ENCODE measurements at places on chromosomes 3 and 15.

DNA sequence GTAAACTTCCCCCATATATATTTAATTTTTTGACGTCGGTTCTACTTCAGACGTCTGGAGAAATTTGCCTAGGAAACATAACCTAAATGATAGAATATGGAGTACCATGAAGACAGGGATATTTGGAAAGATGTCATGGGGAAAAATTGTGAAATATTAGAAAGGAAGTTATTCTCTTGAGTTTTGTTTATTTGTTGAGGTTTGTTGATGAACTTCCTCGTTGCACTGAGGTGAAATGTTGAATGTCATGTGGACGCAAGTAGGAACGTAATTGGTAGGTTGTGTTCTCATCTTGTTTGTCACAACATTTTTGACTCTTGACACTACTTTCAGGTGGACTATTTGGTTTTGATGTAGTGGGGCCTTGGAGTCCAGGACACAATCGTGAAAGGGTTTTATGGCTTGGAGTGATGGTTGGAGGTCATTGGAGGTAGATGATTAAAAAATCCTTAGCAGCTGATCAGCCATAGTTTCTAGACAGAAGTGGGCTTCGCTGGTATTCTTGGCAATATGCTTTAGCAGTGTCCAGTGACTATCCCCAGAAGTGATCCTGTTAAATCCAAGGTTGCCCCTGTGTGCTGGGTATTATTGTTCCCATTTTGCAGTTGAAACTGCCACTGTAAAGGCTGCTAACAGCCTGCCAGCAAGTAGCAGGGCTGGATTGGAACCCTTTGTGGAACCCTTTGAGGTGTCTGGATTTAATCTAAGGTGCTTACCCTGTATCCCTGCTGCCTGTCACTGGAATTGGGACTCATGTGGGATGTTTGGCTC lies 1.5 kb downstream of the ABHD5 start:
- no peak for DNase-seq

DNA sequence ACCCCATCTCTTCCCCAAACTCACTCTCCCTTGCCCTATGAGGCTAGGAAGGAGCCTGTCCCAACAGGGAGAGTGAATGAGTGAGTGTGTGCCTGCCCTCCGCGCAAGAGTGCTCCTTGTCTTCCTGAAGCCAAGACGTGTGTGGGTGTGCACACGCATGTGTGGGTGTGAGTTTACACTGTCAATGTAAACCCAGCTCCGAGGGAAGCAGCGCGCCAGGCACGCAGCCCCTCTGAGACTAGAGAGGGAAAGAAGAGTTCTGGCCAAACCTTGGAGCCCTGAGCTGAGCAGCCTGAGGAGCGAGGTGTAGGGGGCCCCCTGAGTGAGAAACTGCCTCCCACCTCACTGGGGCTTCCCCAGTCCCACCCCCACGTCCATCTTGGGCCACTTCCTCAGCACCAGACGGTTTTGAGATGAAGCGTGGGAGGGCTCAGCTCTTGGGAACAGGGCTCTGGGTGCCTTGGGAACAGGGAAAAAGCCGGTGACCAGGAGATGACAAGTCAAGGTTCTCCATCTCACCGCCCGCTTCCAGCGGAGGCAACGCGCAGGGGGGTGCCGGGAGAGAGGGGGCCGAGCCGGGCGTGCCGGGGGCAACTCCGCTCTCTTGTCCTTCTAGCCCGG lies 5.1 kb downstream of the MECOM start:
- DNase-seq, result no peak

- DNase-seq, result no peak
These were observed 18.2 kb downstream of the HEG1 start for GRCh38 chr3:125037498-125038150.

GRCh38 chr3:144235489-144235888 lies 263.9 kb downstream of the DIPK2A start:
- no peak for DNase-seq

DNA sequence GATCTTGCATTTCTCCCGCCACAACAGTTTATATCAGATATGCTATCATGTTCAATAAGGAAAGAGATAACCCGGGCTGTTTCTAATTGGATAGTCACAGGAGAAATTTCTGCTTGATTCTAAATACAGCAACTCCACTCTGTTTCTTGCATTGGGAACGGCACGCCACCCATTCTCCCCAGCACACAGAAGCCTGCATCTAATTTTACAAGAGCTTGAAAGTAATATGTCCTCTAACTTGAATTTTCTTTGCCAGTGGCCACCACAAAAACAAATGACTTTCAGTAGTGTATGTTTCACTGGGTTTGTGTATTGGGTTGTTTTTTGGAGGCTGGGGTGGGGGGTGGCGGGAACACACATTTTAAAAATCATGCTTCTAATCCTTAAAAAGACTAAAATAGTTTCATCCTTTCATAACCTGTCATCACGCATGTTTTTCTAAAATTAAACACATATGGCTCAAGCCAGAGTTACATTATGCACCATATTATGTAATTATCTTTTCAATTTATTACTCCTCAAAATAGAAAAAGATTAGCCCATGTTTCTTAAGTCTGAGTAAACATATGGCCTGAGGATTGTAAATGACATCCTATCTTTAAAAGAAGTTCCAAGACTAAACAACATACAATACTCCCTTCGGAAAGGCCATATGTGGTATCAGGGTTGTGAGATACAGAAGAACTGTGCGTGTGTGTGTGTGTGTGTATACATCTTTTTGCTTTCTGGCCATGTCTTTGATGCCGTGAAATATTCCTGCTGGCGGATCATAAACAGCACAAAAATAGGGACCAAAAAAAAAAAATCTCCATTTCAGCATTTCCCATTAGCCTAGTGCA lies 176.3 kb downstream of the FOXP1 start:
- no peak for DNase-seq

DNA sequence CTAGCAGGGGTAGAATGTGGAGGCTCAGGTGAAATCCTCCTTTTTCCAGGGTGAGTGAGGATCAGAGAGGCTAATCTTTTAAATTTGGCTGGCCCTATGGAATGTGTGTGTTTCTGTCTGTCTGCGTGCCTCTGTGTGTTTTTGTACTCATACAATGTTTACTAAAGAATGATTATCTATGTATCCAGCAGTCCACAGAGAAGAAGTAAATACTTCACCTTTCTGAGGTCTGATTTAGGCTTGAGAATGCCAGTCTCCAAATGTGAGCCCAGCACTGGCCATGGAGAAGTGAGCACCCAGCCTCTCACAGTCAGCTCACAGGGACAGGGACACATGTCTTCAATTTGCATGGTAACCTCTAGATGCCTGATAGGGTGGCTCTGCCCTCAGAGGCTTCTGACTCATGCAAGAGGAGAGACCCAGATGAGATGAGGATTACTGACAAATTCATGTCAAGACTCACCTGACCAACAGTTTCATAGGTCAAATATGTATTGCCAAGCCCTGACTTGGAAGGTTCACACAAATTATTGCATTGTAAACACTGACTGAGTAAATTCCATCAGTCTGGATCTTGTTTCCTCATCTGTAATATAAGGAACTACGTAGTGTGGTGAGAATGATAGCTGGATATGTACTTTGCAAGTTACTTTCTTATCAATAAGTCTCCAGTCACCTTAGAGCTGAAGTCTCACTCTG lies 31.0 kb downstream of the ENTPD3 start:
- no peak for DNase-seq

GRCh38 chr15:45157974-45158373 lies 28.2 kb downstream of the DUOX1 start:
- no peak for DNase-seq

DNA sequence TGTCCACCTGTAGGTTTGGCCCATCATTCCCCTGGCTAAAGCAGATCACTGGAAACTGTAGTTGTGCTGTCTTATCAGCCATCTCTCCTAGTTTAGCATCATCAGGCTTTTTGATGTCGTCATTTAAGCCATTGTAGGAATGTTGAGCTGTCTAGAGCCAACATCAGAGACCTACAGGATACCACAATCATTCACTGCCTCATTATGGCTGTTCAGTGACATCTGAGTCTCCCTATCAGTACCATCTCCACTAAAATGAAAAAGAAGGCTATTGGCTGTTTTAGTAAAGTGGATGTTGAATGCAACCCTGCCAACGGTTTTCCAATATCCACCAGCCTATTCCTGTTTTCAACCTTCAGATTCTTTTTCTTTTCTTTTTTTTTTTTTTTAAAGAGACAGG lies 29.2 kb downstream of the RLBP1 start:
- DNase-seq, result no peak

- DNase-seq, result no peak
These were observed 83.7 kb downstream of the CMSS1 start for GRCh38 chr3:99901200-99901926.

DNA sequence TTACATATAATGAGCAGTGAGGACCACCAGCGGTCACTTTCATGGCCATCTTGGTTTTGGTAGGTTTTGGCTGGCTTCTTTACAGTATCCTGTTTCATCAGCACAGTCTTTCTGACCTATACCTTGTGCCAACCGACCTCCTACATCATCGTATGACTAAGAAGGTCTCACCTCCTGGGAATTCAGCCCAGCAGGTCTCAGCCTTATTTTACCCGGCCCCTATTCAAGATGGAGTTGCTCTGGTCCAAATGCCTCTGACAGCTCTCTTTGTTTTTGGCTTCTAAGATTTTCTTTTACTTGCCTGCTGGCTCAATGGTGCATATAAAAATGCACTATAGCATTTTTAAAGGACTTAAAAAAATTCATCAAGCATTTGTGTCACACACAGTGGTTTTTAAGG lies 3.2 kb upstream of the MME start:
- DNase-seq, result no peak

- no peak for DNase-seq
These were observed 277.4 kb downstream of the ROBO1 start for GRCh38 chr3:79490165-79491028.

DNA sequence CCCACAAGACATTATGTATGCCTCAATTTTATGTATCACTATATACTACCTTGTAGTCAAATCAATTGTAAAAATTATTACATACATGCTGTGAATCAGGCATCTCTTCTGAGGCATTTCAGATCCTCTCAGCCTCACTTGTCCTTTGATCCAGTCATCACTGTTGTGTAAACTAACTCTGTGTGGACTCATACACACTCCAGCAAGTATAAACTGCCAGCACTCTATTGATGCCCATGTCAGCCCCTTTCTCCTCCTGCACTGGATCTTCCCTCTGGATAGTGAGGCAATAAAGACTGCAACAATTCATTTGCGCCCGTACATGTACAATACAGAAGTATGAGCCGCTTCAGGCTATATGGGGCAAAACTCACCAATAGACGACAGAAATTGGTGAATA lies 364.7 kb upstream of the TGFBR2 start:
- no peak for DNase-seq

GRCh38 chr3:71684046-71684756 lies 41.0 kb downstream of the EIF4E3 start:
- no peak for DNase-seq
